ENCODE measurements at places on chromosomes 7 and 10.

GRCh38 chr10:20970708-20971107 is 73.6 kb upstream of the NEBL start:
- no peak for DNase-seq

DNA sequence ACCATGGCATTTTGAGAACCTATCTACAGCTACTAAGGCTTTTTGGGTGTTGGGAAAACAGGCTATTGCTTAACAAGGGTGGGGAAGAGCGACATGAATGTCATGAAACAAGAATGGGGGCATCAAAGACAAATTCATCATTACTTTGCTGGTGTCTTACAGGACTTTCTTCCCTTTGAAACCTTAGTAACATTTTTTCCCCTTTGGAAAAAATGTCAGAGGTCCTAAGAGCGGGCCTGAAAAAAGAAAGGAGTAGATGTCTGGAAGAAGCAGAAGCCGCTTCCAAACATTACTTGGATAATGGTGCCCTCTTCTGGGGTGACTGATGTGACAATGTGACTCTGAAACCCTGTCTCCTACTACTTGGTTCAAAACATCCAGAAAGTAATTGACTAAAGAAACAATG is 3.8 kb upstream of the DDX50 start:
- DNase-seq, result peak; percentile 84

- DNase-seq, result no peak
Measured at GRCh38 chr10:47104786-47105385, 193.7 kb downstream of the PTPN20 start.

GRCh38 chr10:110415809-110416208 is 81.9 kb upstream of the DUSP5 start:
- DNase-seq, result no peak

GRCh38 chr7:80511964-80512363 is at the start of gene GNAT3:
Gene GNAT3, minus strand, starts transcription at chr7:80512064. Its CDS starts 138 bp downstream, at chr7:80511926.
- DNase-seq, result no peak

GRCh38 chr7:158676171-158676840 is 28.3 kb downstream of the NCAPG2 start:
- peak; percentile 18 for DNase-seq

DNA sequence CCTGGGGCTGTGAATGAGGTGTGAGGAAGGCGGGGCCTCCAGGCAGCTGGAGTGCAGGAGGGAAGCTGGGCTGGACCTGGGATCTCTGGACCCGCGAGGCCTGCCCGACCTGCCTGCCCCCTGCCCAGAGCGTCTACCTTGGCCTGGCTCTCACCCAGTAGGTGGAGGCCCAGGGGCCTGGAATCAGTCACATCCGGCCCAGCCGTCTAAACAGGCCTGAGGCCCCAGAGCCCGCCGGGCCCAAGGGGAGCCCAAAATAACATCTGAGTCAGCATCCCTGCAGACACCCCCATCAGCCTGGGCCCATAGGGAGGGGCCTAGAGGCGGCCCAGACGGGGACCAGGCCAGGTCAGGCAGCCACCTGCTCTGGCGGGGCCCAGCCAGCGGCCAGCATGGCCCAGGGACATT is 15.1 kb upstream of the ELN start:
- peak; percentile 65 for DNase-seq

DNA sequence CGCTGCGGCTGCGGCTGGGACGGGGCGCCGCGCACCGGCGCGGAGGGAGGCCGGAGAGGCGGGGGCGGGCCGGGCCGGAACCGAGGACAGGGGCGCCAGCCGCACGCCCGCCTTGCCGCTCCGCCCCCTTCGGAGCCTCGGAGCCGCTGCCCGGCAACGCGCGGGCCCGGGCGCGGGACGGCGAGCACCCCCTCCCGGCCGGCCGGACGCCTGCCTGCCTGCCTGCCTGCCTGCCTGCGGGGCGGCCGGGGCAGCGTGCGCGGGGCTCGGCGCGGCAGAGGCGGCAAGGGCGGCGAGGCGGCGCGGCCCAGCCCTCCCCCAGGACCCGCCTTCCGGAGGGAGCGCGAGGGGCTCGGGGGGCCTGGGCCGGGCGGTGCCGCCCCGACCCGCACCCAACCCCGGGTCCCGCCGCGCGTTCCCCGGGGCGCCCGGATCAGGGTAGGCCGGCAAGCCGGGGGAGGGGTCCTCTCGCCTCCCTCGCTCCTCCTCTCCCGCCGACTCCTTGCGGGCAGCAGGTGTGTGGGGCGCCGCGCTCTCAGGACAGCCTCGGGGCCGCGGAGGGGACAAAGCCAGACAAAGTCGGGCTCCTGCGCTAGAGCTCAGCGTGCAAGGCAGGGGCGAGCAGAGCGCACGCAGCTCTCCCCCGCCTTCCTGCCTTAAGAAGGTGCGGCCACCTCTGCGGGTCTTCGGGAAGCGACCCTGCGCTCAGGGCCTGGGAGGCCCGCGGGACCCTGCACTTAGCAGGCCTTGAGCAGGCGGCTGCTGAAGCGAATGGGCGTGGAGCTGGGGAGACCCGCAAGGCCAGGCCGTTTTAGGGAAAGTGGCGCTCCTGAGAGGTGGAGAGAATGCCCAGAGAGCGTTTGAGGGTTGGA is at the start of gene KIAA1549:
Gene KIAA1549, minus strand, starts transcription at position 58 of the 872 bp plus-strand sequence. CDS start 120 bp downstream, outside the sequence.
- peak; percentile 65 for DNase-seq

DNA sequence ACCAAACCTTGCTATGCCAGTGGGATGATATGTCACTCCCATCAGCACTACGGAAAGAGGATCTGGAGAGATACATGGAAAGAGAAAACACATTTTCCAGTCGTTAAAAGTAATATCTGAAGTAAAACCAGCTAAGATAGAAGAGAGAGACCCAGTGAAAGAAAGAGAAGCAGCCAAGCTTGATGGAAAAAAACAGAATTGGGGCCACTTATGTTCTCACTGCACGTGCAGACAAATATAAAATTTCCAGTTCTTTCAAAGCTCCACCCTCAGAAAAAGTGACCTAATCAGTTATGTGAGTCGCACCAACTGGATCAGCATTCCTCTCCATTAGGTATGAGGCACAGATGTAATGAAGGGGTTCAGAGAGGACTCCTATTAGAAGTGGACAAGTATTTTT is 266.1 kb downstream of the MTERF1 start:
- DNase-seq, result no peak

DNA sequence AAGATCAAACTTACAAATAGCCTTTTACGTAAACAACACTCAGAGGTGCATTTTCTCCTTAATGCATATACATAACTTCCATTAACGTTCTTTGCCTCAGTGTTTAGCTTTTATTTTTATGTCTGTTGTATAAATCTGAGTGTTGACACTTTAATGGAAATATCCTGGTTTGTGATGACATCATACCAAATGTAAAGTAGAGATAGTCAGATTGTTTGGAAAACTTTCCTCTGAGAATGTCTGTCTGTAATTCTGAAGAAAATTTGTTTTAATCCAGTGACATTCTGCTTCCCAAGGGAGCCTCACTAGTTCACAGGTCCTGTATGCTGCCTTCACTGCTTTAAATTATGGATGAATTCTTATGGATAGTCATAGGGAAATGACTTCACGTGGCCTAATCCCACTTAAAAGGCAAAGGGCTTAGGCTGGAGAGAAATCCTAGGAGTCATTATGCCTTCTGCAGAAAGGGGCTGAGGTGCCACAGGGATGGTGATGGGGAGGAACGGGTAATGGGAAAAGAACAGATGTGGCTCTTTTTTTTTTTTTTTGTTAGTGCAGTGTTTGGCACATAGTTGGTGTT is 93.2 kb downstream of the DNAJB9 start:
- DNase-seq, result no peak

GRCh38 chr7:32215697-32216096 is 145.5 kb upstream of the PDE1C start:
- DNase-seq, result no peak

DNA sequence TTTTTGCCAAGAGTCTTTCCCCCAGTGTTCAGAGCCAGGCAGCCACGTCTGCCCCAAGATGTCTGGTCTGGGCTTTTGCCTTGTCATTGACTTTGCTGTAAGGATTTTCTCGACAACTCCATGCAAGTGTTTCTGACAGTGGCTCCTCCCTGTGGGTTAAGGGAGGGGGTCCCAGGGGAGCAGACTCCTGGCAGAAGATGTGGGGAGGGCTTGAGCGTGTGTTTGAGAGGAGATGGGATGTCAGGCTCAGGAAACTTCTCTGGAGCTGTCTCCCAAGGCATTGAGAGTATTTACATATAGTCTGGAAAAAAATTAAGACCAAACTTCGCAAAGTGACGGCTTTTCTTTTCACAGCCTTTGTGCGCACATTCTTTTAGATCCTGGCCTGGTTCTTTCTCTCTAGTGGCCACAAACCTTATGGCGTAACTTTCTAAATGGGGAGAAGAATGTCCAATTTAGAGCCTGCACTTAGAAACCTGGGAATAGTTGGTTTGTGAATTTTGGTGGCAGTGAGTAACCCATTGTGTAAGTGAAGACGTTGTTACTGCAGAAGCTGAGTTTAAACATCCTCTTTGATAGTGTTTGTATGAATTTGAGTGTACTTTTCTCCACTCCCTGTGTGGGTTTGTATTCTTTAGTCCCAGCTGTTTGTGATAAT is 201.5 kb downstream of the LRMDA start:
- no peak for DNase-seq

- DNase-seq, result no peak
Measured at GRCh38 chr10:283916-284356, 148.7 kb downstream of the ZMYND11 start.

- no peak for DNase-seq
Measured at GRCh38 chr7:22386206-22386858, 29.4 kb upstream of the RAPGEF5 start.

All from MCF 10A (cell line).